A549 (cell line): ENCODE measurements at places on chromosomes 1 and 21. TPM values are rescaled to one million over a fixed set of nuclear protein-coding genes. Genes with fewer than 3 reads are reported as not detected.

Gene TDRD5
- polyA plus RNA-seq, result 0.08 to 0.29 TPM (median 0.26 TPM) in 3 replicates

Gene MPL
- not detected in 3 replicates for polyA plus RNA-seq

Gene KRTAP12-2
- polyA plus RNA-seq, result not detected in 3 replicates

Gene C1orf122
- polyA plus RNA-seq, result 26.8 to 29.6 TPM (median 29.1 TPM) in 3 replicates

Gene USP24
- 13.4 to 17.4 TPM (median 14.7 TPM) in 3 replicates for polyA plus RNA-seq

Gene C2CD4D
- not detected in 3 replicates for polyA plus RNA-seq

Gene TMEM51
- polyA plus RNA-seq, result 20.9 to 24.2 TPM (median 22.8 TPM) in 3 replicates

Gene MROH9
- not detected in 3 replicates for polyA plus RNA-seq

Gene DNASE2B
- not detected in 3 replicates for polyA plus RNA-seq

Gene KIF14
- polyA plus RNA-seq, result 12.3 to 13.3 TPM (median 13.0 TPM) in 3 replicates

Gene SEMA4A
- 0.04 to 0.09 TPM (median 0.07 TPM) in 3 replicates for polyA plus RNA-seq

Gene S100A3
- 71.1 to 88.9 TPM (median 74.0 TPM) in 3 replicates for polyA plus RNA-seq

Gene CFAP107
- polyA plus RNA-seq, result not detected in 3 replicates

Gene PDC
- not detected in 3 replicates for polyA plus RNA-seq

Gene SPRR2G
- not detected in 3 replicates for polyA plus RNA-seq

Gene SPRR2F
- not detected in 3 replicates for polyA plus RNA-seq

Gene FAAH
- 0.98 to 1.3 TPM (median 1.2 TPM) in 3 replicates for polyA plus RNA-seq

Gene KRTAP21-2
- not detected in 3 replicates for polyA plus RNA-seq

Gene FNDC5
- polyA plus RNA-seq, result 0.35 to 0.99 TPM (median 0.98 TPM) in 3 replicates

Gene TFF2
- polyA plus RNA-seq, result not detected in 3 replicates

Gene GJC2
- polyA plus RNA-seq, result 0.37 to 0.48 TPM (median 0.40 TPM) in 3 replicates

Gene SLAMF7
- 1.8 to 2.2 TPM (median 2.0 TPM) in 3 replicates for polyA plus RNA-seq

Gene MYOM3
- polyA plus RNA-seq, result 7.3 to 8.7 TPM (median 8.5 TPM) in 3 replicates

Gene SLAMF9
- 0.16 to 0.28 TPM (median 0.22 TPM) in 3 replicates for polyA plus RNA-seq

Gene ITSN1
- 15.2 to 17.0 TPM (median 16.7 TPM) in 3 replicates for polyA plus RNA-seq

Gene VANGL1
- polyA plus RNA-seq, result 9.5 to 11.0 TPM (median 10.7 TPM) in 3 replicates

Gene TNFRSF25
- polyA plus RNA-seq, result 3.0 to 4.5 TPM (median 3.4 TPM) in 3 replicates

Gene FYB2
- polyA plus RNA-seq, result not detected in 3 replicates

Gene GJA4
- not detected in 3 replicates for polyA plus RNA-seq

Gene GJB3
- polyA plus RNA-seq, result 0.75 to 0.84 TPM (median 0.76 TPM) in 3 replicates

Gene CFAP410
- polyA plus RNA-seq, result 5.8 to 8.1 TPM (median 7.1 TPM) in 3 replicates

Gene FCRL6
- not detected in 3 replicates for polyA plus RNA-seq

Gene FMO4
- polyA plus RNA-seq, result 0.32 to 0.66 TPM (median 0.43 TPM) in 3 replicates

Gene TTLL10
- polyA plus RNA-seq, result not detected in 3 replicates

Gene SPRR3
- polyA plus RNA-seq, result not detected in 3 replicates

Gene TESK2
- 0.22 to 0.28 TPM (median 0.26 TPM) in 3 replicates for polyA plus RNA-seq

Gene TMEM125
- not detected in 3 replicates for polyA plus RNA-seq

Gene CLDN8
- polyA plus RNA-seq, result not detected in 3 replicates

Gene LHX8
- polyA plus RNA-seq, result 1.8 to 3.3 TPM (median 3.0 TPM) in 3 replicates

Gene UBXN10
- not detected in 3 replicates for polyA plus RNA-seq

Gene FCRLB
- 0.48 to 0.62 TPM (median 0.54 TPM) in 3 replicates for polyA plus RNA-seq

Gene TNFAIP8L2
- not detected in 3 replicates for polyA plus RNA-seq
